ENCODE measurements at places on chromosomes 13 and 19.

DNA sequence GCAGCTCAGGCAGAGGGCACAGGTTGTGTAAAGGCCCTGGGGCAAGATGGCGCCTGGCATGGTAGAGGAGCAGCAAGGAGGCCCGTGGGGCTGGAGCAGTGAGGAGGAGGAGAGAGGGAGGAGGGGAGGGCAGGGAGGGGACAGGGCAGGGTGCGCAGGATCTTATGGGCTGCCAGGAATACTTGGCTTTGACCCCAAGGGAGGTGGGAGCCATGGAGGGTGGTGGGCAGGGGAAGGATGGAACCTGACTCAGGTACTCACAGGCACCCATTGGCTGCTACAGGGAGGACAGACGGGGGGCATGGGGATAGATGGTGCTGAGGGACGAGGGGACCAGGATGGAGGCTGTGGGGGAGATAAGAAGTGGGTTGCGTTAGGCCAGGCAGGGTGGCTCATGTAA is 3.3 kb downstream of the TNFAIP8L1 start:
- no peak for ATAC-seq

- ATAC-seq: no peak
These were observed 289.9 kb upstream of the PRR20A start for GRCh38 chr13:56850852-56851251.

DNA sequence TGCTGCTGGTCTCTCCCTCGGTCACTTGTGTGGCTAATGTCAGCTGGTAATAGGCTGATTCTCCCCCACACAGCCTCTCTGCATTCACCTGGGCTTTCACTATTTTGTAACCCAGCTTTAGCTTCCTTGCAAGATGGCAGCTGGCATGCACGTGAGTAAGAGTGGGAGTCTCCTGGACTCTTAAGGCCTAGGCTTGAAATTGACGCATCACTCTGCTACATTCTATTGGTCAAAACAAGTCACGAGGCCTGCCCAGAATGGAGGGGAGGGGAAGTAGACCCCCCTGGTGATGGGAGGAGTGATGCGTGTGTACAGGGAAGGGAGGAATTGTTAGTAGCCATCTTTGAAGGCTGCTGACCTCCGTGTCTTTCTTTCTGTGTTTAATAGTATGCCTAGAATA is 24.9 kb upstream of the PNMA8B start:
- no peak for ATAC-seq

DNA sequence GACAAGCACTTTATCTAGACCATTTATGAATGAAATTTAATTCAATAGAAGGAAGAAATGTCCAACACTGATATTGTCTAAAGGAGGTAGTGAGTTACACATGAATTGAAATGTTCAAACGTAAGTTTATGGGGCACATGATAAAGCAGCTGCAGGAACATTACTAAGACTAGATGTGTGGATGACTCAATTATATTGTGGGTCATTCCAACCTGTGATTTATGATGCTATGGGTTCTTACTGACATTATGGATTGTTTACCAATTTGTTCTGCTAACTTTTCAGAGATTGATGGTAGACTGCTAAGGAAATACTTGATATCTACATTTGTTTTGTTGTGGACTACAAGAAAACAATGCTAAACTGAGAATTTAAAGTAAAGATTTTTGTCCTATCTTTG is 56.1 kb upstream of the ATXN8OS start:
- no peak for ATAC-seq

DNA sequence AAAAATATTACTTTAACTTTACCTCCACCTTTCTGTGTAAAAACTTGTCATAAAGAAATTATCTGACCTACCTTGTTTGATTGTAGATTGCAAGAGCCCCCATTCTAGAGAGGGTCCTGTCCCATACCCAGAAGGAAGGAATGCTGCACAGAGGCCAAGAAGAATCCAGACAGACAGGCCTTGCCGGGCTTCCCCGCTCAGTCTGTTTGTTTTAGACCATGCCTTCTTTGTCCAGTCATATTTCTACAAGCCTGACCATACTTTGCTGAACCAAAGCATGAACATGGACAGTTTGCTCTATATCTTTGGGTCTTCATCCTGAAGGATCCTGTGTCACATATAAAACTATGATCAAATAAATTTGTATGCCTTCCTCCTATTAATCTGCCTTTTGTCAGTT is 95.8 kb upstream of the MYCBP2 start:
- ATAC-seq: no peak

All from SK-N-SH treated with all-trans-retinoic acid at 6 μM for 48 hours (cell line).